M059J (cell line): ENCODE measurements at places on chromosomes 12 and 14. TPM values are rescaled to one million over a fixed set of nuclear protein-coding genes. Genes with fewer than 3 reads are reported as not detected.

DNA sequence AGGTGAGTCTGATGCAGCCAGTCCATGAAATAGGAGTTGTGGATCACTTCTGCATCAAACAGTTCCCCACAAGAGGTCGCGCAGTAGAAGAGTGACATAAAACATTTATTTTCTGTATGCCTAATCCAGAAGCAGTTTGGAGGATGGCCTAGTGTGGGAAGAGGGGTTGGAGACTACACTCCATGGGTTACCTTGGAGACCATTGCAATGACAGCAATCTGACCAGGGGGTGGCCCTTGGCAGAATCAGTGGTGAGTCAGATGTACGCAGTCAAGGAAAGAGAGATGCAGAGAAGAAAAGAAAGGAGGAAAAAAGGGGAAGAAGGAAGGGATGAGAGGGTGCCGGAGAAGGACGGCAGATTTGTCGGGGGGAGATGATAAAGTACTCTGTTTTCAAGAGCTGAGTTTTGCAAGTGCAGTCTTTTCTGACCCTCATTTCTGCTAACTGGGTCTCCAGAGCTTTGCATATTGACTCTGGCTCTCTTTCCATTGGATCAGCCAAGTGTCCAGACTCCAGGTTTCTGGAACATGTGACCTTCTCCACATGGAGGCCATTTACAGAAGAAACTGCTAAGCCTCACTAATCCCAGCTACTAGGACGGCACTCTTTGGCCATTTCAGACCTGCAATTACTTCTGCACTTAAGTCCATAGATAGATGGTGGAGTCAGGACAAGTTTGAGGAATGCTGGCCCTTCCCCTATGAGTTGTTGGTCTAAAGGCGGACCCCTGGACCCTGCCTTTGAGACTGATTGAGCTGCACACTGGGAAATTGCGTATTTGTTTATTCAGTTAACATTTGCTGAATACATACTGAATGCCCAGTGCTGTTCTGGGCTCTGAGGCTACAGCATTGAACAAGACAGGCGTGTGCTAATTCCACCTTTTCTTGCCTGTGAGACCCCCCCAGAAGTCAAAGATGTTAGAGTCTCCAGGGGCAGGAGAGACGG lies 424.2 kb downstream of the BCL11B start:
- DNase-seq: peak; percentile 50

COL2A1 gene
- total RNA-seq: 0.25 TPM in 1 of 2 replicates, not detected in the other

- peak; percentile 40 for DNase-seq
Measured at GRCh38 chr14:23559010-23559925, 3.2 kb downstream of the THTPA start.

GRCh38 chr12:80710727-80711449 lies 3.5 kb downstream of the MYF6 start:
- DNase-seq: no peak

USP44 gene
- total RNA-seq: 0.02 TPM in 1 of 2 replicates, not detected in the other
